Psoas muscle (tissue), 8 donors: ENCODE measurements at places on chromosomes 4 and X. TPM values are rescaled to one million over a fixed set of nuclear protein-coding genes. Genes with fewer than 3 reads are reported as not detected.

- no peak for DNase-seq
These were observed 131.0 kb downstream of the TET2 start for GRCh38 chr4:105277702-105278101.

DNA sequence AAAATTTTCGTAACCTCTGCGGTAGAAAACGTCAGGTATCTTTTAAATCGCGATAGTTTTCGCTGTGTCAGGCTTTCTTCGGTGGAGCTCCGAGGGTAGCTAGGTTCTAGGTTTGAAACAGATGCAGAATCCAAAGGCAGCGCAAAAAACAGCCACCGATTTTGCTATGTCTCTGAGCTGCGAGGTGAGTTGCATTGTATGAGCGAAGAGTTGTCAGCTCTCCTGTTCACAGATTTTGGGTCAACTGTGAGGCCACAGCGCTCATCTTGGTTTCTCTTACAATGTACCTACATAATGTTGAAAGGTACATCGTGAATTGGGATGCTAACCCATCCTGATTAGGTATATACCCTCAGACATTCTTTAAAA, 486 bp downstream of the CLCN3 start:
- no peak for DNase-seq

DNA sequence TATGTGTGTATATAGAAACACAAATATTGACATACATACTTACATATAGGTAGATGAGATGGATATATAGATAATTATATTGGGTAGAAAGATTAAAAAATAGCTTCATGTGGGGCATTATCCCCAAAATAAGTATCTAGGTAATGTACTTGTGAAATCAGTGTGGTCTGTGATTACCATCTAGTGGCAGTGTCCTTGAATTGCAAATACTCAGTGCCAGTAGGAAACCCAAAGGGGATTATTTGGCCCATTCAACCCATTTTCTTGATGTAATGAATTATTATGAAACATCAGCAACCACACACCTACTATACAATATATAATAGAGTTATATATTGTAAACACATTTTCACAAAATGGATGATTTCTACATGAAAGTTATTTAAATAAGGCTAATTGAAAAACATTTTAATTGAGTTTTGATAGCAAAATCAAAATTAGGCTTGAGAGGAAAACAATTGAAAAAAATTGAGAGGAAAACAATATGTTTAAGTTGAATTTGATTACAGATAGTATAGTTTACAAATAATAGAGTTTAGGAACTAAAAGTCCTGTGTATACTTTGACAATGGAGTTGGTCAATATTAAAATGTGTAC, 389.4 kb downstream of the GALNTL6 start:
- no peak for DNase-seq

DNA sequence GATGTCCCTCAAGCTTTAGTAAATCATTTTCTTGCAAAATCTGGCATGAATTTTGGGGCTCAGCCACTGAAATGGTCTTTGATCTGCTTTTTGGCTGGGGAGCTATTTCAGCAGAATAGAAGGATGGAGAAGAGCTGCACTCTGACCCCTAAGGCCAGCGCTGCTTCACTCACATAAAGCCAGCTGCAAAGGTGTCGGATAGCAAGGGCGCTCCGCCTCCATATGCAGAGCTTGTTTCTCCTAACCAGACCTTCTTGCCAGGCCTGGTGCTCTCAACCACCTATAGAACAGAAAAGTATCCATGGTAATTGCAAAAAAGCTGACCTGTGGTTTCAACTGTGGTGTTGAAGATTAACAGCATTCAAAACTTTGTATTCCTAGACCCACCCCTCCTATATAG, 24.1 kb upstream of the COQ2 start:
- no peak for DNase-seq

DNA sequence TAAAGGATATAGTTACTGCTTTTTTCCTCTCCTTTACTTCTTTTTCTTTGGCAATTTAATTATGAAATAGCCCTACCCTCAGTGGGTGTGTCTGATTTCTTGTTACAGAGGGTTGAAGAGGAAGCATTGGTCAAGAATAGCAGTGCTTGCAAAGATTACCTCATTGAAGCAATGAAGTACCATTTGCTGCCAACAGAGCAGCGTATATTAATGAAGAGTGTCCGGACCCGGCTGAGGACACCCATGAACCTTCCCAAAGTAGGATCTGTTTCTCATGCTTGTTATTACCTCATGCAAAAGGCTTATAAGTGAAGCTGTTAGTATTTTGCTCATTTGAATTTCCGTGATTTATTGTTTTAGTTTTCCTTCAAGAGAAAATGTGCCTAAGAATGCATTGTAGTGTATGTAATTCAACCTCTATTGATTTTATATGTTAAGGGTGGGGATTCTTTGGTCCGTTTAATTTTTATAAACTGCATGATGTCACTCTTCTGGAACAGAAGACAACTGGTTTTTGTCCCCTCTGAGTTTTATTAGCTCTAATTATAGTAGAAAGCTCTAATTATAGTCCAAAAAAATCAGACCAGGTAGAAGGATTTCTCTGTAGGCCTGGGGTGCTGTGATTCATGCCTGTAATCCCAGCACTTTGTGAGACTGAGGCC, 27.9 kb upstream of the MSMO1 start:
- no peak for DNase-seq

GRCh38 chr4:98468709-98469108, 189.7 kb downstream of the TSPAN5 start:
- DNase-seq = no peak

- DNase-seq = no peak
These were observed 642.6 kb upstream of the FAM241A start for GRCh38 chr4:111502626-111503025.

DNA sequence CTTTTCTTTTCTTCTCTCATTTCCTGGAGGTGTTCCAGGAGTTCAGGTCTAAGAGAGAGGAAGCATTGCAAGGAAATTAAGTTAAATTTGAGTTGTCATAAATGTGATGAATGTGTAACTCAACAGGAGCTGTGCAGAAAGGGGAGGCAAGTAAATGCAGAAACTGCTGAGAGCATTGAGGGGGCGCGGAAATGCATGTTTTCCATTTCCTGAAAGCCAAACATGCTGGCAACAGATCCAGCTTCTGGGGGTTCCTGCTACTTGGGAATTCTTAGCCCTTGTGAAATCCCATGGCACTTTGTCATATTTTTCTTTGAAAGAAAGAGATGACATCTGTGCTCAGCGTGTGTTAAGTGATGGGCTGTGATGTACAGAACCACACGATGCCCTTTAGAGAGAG, 33.8 kb upstream of the NAP1L5 start:
- no peak for DNase-seq

- DNase-seq = no peak
These were observed 446.9 kb downstream of the BCOR start for GRCh38 chrX:39650768-39651347.

DNA sequence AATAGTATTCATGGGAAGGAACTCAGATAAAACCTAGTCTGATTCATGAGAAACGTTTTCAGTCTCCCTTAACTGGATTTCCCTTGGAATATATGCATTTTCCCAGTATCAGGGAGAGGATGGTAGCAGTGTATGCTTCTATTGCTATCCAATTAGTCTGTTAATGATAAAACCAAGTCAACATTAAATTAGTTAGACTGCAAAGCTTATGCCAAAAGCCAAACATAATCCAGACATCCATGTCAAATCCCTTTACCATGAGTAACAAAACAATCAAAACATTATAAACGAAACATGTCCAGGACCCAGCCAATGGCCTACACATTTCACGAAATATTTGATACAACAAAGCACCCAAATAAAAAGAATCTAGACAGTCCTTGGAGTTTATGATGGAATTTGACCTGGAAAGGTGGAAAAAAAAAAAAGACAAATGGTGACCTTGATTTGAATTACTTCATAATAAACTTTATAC, 34.5 kb upstream of the VEGFD start:
- DNase-seq = no peak

DNA sequence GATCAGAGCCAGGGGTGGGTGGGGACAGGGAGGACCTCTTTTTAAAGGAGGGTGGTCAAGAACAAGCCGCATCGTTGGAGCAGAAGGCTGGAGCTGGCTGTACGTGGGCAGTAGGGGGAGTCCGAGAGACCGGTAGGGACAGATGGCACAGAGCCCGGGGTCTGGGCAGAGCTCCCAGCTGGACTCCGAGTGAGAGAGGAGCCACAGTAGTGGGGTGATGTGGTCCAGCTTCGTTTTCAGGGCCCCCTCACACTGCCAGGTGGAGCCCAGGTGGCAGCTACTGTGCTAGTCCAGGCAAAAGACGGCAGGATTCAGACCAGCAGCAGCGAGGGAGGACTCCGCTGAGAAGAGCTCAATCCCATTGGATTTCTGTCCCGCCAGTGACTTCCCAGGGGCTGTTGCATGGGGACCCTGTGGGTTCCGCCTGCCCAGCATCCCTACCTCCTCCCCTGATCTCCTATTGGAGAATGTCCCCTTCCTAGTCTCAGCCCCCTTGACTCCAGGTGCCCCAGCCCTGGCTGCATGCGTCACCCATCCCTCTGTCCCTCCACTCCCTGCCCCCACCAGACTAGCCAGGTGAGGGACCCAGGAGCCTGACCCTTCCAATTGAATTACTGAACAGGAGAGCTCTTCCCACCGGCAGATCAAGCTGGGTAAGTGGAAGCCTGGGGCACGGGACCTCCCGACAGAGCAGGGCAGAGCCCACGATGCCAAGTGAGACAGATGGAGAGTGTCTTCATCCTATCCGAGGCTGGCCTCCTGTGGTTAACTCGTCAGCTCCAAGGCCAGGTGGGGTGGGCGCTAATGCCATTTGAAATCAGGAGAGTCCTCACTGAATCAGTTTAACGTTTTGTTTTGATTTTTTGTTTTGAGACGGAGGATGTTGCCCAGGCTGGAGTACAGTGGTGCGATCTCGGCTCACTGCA, 2.9 kb downstream of the ARHGAP4 start:
- peak; percentile 91 for DNase-seq

DNA sequence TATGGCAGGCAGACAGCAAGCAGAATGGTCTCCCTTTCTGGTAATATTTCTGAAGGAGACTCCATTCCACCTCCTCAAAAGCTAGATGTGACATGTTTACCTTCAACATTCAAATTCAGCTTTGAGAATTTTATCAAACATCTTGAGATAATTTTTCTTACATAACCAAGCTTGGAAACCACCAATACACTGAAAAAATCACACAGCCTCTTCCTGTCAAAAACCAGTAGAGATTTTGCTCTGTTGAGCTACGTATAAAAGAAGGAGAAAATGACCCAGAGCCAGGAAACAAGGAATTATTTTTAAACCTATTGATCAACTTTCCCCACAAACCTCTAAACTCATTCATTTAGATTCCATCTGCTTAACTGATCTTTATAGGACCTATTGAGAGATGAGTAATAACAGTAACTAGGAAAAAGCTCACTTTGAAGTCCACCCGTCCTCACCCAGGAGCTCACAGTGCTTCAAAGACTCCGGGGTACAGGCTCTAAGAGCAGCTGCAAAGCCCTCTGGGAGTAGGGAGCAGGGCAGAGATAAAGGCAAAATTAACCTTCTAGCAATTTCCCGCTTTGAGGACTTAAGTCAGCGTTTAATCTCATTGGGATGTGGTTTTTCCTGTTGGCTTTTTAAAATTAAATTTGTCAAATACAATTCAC, 318.2 kb upstream of the RASGEF1B start:
- DNase-seq = no peak

GRCh38 chrX:69229436-69229835, 64.2 kb upstream of the PJA1 start:
- no peak for DNase-seq

- DNase-seq = no peak
These were observed 59.9 kb upstream of the SPP1 start for GRCh38 chr4:87915621-87916020.

DNA sequence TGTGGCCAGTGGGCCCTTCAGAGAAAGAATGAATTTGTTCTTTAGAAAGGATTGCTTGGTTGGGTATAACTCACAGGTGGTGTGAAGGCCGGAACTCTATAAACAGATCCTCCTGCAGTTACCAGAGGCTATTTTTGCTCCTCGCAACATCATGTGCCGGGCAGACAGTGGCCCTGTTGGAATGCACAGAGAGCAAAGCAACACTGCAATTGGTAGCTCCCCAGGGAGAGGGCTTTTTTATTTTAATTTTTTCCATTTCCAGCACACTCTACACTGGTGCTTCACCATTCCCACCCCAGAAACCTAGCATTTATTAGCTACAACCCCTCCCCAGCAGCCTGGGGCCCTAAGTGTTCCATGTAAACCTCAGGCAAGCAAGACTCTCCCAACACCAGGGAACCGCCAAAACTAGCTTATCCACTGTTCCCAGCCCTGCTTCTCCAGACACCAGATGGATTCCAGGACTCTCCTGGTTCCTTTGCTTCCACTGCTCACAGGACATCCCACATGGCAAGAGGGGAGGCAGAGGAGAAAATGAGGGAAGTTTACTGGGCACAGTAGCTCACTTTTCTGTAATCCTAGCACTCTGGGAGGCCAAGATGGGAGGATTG, 75.1 kb upstream of the TMEM164 start:
- no peak for DNase-seq

- DNase-seq = no peak
These were observed 43.8 kb upstream of the CLDN34 start for GRCh38 chrX:9923357-9923756.

DNA sequence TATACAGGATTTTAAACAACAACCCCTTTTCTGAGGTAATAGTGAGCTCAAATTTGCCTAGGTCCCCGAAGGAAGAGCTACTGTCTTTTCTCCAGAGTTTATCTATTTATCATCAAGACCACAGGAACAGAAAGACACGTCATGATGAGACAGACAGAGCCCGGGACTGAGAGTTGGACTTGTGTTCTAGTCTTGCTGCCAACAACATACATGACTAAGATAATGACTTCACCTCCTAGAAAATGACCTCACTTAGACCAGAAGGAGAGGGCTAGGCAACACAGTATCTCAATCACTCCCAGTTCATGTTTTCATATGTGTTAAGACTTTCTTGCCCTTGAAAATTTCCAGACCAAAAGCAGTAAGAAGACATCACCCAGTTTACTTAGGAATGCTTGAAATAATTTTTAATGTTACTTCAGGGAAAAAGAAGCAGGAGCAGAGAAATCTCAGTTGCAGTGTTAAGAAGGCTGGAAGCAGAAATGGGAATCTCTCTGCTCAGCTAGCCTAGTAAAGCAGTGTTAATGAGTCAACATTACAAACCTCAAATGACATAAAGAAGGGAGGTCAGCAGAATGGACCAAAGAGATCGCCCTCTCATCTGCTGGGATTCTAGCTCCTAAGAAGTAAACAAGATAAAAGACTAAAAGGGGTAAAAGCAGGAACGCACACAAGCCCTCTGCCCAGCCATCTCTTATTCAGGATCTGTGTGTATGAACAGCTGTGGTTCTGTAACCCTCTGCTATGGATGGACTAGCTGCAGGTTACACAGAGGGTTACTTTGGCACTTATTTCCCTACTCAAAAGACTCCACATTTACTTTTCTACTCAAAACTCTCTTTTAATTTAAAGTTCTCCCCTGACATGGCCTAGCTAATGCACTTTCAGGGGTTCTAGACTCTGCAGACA, 24.8 kb downstream of the PDGFC start:
- peak; percentile 39 for DNase-seq

PPBP gene
- total RNA-seq = 2.5 TPM

OPN1MW gene
- not detected for total RNA-seq

TMPRSS11E gene
- total RNA-seq = not detected

SYN1 gene
- total RNA-seq = 1.8 TPM

RNF150 gene
- 4.0 TPM for total RNA-seq

KCND1 gene
- total RNA-seq = 0.21 TPM

TRIM61 gene
- total RNA-seq = not detected

STPG2 gene
- total RNA-seq = not detected

MBTPS2 gene
- total RNA-seq = 12.0 TPM

NUDT10 gene
- not detected for total RNA-seq

DGAT2L6 gene
- not detected for total RNA-seq

PLRG1 gene
- total RNA-seq = 43.0 TPM

PRDM8 gene
- 0.28 TPM for total RNA-seq
